ENCODE measurements at places on chromosomes 7 and 10.

DNA sequence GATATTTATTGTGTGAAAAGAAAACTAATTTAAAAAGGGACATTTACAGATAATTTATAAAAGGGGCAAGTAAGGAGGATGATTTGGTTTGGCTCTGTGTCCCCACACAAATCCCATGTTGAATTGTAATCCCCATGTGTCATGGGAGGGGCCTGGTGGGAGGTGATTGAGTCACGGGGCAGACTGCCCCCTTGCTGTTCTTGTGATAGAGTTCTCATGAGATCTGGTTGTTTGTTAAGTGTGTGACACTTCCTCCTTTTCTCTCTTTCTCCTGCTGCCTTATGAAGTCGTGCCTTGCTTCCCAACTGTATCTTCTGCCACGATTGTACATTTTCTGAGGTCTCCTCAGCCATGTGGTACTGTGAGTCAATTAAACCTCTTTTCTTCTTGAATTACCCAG is 171.0 kb upstream of the SEMA3E start:
- no peak for DNase-seq

DNA sequence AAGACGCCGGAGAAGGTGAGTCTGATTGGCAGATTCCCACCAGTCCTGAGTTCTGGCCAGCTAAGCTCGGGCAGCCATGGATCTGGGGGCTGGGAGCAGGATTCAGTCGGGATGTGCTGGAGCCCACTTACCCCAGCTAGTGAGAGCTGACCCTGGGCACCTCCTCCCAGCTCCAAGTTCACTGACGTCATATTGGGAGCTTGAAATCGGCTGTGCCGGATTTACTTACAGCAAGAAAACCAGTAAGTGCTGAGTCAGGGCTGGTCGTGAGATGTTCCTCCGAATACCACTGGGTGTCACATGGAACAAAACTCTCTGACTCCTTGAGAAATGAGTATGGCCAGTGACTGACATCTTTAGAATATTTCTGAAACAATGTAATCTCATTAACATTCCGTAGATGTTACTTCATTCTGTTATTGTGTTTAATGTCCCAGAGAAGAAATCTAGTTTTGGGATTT is 621.2 kb downstream of the SDK1 start:
- DNase-seq = no peak

GRCh38 chr7:149666360-149666945 is 106.9 kb downstream of the ZNF467 start:
- no peak for DNase-seq

DNA sequence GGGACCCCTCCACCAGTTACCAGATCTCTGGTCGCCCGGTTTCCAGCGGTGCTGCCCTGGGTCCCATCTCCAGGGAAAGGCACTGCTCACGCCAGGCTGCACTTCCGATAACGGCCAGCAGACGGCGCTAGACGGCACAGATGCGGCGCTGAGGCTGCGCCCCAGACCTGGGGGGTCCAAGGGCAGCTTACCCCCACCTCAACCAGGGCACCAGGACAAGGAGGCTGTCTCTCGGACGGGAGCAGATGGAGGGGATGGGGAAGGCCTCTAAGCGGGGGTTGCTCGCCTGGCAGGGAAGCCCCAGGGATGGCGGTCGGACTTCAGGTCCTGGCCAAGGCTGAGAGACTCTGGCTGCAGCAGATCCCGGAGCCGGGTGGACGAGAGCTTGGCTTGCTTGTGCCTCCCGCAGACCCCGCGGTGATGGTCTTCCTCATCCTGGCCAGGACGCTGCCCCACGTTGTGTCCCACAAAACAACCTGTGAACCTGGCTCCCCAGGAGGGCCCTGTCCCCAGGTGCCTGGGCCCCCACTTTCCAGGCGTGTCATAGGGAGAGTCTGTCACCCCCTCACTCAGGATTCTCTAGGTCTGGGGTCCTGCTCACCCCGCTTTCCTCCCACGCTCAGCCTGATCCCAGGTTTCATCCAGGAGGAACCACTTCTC is 23.9 kb upstream of the ZNF716 start:
- no peak for DNase-seq

DNA sequence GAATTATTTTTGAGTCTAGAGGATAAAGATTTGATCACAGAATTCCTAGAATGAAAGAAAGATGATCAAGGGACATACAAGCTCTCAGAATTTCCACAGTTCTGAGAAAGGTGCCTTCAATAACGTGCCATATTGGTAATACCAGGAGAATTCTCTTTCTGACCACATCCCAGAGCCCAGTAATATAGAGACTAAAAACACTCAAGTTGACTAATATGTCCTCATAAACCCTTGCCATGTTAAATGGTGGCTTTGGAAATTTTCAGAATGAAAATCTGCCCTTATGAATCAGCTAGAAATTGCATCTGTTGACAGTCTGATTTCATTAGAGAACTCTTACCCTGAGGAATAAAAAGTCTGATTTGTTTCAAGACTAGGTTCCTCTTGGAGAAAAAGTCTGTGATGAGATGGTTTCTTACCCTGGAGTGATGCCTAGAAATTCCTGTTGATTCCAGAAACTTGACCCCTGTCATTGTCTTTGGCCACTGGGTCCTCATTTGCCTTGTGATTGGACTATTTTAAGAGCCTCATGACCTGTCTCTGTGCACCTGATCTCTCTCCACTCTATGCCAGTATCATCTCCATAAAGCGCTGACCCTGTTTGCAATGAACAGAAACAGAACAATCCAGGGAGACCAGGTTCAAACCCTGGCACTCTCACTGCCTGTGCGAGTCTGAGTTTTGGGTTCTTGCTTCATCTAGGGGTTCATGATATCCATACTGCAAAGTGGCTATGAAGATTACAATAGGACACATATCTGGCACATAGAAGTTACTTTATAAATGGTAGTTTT is 3.3 kb downstream of the IL2RA start:
- no peak for DNase-seq

GRCh38 chr10:124649214-124649613 is 95.0 kb downstream of the FAM53B start:
- DNase-seq = no peak

GRCh38 chr10:120578134-120578533 is 121.1 kb downstream of the PLPP4 start:
- DNase-seq = no peak

- no peak for DNase-seq
These were observed 185.0 kb upstream of the TMEM196 start for GRCh38 chr7:19958309-19958896.

GRCh38 chr7:155412416-155413253 is 45.3 kb upstream of the EN2 start:
- DNase-seq = no peak

DNA sequence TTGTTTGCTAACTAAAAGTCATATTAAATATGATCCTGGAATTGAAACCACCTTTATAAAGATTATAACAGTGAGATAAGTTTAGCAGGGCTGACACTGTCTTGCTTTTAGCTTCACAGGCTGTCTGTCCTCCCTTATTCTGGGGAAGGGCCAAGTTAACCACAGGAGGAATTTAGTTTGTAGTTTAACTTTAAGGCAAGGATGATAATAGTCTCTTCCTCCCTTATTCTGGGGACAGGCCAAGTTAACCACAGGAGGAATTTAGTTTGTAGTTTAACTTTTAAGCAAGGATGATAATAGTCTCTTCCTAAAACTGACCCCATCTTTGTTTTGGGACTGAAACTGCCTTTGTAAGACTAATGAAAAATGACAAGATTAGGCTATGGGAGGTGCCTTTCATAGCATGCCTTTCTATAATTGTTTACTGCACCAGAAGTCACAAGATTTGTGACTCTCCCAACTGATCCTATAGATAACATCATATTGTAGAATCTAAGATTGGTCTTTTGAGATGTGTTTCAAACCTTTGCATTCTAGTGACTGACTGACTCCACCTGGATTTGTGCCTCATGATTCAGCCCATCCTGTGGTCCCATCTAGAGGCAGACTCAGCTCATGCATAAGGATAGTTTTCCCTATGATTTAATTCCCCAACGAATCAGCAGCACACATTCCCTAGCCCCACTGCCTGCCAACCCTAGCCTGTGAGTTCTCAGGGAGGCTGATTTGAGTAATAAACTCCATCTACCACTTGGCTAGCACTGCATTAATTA is 212.0 kb downstream of the MAGI2 start:
- no peak for DNase-seq

DNA sequence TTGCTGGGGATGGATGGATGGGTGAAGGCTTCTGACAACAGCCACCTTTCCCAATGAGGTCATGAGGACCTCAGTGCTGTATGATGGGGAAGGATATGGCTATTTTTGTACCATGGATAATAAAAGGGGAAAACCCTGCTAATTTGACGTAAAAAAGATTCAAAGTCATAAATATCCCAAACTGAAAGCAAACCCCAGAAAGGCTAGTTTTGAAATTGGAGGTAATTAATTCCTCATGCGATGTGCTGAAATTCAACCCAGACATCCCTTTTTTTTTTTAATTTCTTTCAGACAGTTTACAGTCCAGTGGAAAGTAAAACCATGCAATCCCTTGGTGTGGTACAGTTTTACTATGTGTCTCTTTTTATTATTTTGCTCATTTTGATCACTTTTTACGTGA is 254.5 kb upstream of the BMPER start:
- DNase-seq = no peak

DNA sequence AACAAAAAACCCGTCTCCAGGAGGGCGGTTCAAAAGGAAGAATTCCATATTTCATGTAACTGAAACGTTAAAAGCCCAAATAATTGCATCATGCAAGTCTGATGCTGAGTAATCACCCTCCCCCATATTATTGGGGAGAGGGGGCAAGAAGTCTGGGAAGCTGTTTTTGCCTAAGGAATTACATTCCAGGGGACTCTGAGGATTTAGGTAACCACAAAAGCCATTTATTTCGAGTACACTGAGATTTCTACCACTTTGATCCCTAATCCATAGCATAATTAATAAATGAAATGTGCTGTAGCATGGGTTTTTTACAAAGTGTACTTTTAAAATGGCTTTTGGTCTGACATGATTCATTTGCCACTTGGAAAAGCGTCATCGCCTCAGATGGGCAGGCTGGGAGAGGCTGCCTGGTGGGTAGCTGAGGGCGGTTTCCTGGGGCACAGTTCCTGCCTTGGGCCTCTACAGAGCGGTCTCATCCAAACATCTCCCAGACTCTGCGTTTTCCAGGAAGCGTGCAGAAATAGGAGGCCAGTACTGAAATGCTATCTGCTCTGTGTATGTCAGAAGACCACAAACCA is 106.5 kb downstream of the TCF7L2 start:
- no peak for DNase-seq

- DNase-seq = no peak
These were observed 20.4 kb downstream of the RFC2 start for GRCh38 chr7:74233655-74234285.

GRCh38 chr10:15433850-15434537 is 62.9 kb upstream of the FAM171A1 start:
- no peak for DNase-seq

DNA sequence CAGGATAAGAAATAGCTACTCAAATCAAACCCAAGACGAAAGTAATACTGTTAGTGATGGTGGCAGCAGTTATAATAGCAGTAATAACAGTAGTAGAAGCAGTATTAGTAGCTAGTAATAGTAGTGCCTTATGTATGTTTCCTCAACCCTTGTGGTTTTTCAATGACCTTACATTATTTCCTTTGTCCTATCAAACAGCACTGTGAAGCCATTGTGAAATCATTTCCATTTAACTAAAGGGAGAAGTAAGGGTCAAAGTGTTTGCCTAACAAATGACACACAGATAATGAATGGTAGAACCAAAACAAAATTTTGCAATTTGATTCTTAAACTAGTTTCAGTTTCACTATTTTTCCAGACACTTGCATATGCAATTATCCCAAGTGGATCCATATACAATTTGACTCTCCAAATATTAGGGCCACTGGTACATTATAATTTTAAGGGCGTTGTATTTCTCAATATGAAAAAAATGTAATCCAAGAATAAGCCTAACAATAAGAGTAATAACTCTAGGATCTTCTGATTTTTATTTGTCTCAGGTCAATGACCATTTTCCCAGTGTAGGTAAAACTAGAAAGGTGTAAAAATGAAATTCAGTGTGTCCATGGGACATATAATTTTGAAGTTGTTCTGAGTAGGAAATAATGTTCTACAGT is 33.7 kb upstream of the TMEM26 start:
- DNase-seq = no peak

- no peak for DNase-seq
These were observed 177.7 kb downstream of the KIF20B start for GRCh38 chr10:89879121-89879520.

GRCh38 chr10:48714088-48714487 is 29.4 kb downstream of the WDFY4 start:
- DNase-seq = no peak

DNA sequence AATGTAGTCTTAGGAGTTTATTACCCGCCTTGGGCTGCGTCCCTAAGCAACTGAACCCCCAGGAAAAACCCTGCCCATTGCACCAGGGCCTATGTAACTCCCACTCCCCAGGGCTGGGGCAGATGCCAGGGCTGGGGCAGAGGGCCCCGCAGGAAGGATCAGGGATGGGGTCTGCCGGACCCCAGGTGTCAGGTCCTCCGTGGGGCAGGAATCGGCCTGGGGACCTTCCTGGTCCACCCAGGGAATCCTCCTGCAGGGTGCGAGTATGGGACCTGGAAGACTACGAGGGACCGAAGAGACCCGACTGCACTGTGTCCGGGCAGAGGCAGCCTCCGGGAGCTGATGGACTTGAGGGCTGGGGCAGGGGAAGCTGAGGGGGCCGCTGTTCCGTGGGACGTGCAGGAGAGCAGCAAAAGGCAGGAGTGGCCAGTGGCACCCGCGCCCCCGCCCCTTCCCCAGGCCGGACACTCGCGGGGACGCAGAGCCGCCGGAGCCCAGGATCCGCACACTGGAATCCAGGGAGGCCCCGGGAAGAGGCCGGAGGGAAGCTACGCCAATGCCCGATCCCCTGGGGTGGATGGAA is 2.5 kb upstream of the ATP5MF start:
- DNase-seq = no peak

- DNase-seq = no peak
These were observed 741 bp downstream of the PRAP1 start for GRCh38 chr10:133347710-133348517.

- DNase-seq = no peak
These were observed 58.3 kb downstream of the MALSU1 start for GRCh38 chr7:23357190-23358093.

DNA sequence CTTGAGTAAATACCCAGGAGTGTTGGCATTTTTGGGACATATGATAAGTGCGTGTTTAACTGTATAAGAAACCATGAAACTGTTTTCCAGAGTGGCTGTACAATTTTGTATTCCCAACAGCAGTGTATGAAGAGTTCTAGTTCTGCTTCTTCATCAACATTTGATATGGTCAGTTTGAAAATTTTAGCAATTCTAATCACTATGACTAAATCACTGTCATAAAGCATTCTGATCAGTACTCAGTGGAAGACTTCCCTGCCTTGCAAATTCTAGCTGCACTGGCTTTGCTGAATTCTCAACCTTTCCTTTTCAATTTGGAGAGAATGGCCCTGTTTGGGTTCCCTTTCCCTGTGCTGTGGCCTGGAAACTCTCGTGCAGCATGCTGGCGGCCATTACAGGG is 18.6 kb upstream of the FAM221A start:
- DNase-seq = no peak

GRCh38 chr7:156600496-156600895 is 40.1 kb upstream of the RNF32 start:
- DNase-seq = no peak

- no peak for DNase-seq
These were observed 435.2 kb upstream of the AUTS2 start for GRCh38 chr7:69162931-69163670.

Data from RWPE2 (cell line).